ENCODE measurements at places on chromosomes 4 and X.

GRCh38 chrX:38126179-38126578 lies 94.5 kb downstream of the SRPX start:
- DNase-seq: no peak

DNA sequence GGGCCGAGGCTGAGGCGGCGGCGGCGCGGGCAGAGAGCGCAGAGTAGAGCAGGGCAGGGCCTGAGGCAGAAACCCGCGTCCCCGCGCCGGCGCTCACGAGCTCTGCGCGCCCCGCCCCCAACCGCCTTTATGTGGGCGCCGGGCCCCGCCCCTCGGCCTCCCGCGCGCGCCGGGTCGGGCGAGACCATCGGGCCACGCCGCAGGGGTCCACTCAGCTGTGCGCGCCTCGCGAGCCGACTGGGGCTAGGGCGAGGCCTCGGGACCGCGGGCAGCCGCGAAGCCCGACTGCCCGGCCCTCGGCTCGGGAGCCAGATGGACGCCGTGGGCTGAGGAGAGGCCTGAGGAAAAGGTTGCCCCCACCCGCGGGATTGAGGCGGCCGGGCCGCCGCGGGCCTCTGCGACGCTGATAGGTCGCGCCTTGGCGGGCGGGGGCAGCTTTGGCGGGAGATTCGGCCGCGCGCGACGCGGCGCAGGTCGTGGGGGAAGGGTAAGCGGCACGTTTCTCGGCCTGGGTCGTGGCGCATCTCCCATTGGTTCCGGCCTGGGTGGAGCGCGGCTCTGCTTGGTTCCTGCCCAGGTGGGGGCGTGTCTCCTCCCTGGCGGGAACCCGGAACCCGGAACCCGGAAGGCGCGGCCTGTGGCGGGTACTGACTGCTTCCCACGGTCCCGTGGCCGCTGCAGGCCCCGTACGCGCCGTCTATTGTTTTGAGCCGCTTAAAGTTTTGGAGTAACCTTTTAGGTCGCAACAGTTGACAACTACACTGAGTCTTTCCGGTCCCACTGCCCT lies at the start of gene SLBP:
Gene SLBP, minus strand, starts transcription at position 104 of the 787 bp plus-strand sequence. CDS start 131 bp downstream, outside the sequence.
- DNase-seq: peak; percentile 98

DNA sequence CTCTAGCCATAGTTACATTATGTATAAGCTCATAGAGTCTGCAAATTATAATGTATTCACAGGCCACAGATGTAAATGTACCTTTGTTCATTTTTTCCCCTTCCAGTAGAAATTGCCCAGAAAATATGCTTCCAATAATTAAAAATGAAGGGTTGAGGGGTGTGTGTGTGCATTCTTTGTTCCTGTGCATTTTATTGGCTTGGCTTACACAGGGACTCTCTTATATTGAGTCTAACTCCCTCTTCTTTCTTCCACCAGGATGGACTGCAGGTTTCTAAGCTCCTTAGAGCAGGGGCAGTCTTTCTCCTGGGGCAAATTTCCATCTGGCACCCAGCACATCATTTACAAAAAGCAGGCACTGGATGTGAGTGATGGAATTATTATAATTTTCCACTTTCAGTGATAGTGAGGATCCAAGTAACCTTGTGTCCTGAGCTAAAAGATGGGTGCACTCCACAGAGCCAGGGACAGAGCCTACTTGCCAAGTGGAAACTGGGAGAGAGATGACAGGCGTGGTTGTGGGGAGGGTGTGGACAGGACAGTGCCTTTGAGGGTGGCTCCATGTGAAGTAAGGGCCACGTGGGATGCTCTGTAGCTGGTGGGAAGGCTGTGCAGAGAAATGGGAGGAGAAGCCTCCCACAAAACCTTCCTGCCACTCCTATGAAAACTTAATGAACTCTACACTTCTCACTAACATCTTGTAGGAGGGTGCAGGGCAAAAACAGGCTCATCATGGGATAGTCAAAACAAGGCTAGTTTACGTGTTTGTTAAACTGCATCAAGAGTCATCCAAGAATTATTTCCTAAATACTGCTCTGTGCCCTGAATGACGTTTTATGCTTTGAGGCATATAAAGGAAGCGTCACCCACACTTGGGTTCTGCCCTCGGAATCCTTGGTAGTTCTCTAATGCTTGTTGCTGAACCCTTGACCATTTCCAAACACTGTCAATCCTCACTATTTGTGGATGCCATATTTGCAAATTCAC lies 16.0 kb downstream of the IGFBP7 start:
- DNase-seq: no peak

GRCh38 chr4:171464499-171464898 lies 348.7 kb upstream of the GALNTL6 start:
- no peak for DNase-seq

DNA sequence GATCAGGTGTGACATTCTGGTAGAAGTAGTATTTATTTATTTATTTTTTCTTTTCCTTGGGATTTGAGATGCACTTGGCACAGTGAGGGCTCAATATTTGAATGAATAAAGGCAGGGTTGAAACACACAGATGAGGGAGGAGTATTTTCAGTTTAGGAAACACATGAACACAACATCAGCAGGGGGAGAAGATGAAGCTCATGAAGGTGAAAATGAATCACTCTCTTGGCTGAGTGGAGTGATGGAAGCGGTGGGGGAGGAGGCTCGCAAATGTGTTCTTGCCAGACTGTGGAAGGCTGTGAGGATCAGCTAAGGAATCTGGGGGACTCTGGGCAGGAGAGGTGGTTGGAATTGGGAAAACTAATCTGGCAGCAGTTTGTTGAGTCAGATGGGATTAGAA lies 55.3 kb downstream of the ARHGAP10 start:
- no peak for DNase-seq

- DNase-seq: no peak
Observed at GRCh38 chrX:34063616-34064015, 68.5 kb downstream of the FAM47A start.

GRCh38 chrX:132592880-132593279 lies 104.0 kb upstream of the MBNL3 start:
- DNase-seq: peak; percentile 1

DNA sequence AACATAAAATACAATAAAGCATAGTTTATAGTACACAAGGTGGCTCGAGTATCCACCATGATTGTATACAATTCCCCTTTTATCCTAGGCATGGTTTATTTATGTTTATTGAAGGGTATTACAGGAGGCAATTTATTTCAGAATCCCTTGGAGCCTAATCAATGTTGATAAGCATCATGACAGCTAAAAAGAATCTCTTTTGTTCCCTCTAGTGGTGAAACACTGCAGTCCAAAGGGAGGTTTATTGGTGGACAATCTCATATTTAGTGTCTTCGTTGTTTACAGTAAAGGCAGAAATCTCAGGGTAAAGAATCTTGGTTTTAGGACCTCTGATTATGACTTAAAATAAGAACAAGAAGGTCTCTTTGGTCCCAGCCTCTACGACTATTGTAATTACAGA lies 1712.5 kb downstream of the C4orf33 start:
- peak; percentile 2 for DNase-seq

DNA sequence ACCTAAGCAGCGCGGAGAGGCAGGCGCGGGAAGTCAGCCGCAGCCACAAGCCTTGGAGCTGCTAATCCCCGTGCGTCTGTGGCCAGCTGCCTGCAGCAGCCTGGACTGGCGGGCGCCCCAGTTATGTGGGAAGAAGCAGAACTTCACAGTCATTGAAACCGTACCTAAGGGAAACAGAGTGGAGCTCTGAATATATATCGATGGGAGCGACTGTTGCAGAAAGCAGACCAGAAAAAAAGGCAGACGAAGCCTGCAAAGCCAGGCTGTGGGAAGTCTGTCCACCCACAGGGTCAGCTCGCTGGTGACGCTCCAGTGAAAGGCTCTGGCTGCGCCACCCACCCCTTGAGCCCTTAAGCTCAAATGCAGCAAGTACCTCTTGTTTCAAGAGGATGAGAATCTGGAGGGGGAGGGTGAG lies 24.7 kb downstream of the KCNE5 start:
- peak; percentile 11 for DNase-seq

- peak; percentile 34 for DNase-seq
Observed at GRCh38 chrX:8731559-8732395, at the start of gene ANOS1. TSS of gene ANOS1 (minus strand) at chrX:8732137. CDS start at chrX:8732036, 101 bp downstream.

- no peak for DNase-seq
Observed at GRCh38 chr4:17153572-17153971, 255.1 kb upstream of the LDB2 start.

- peak; percentile 45 for DNase-seq
Observed at GRCh38 chr4:15368856-15369255, 59.0 kb upstream of the C1QTNF7 start.

DNA sequence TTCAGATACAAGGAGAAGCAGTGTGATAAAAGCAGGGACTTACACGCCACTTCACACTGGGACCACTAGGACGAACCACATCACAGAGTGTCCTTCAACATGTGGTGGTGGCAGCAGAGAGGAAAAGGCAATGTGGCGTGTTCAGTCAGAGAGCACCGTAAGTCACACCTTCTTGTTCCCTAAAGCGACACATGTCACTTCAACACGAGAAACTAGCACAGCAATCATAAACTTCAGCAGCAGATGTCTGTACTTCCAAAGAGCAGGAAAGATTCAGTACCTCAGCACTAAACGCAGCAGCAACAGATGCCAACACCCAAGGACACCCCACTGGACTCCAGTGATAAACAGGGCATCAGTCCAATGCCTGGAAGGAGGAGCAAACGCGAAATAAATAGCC lies 96.7 kb downstream of the AREG start:
- no peak for DNase-seq

- no peak for DNase-seq
Observed at GRCh38 chr4:125369098-125369497, 54.3 kb downstream of the FAT4 start.

- no peak for DNase-seq
Observed at GRCh38 chrX:97009391-97009790, 125.7 kb downstream of the RPA4 start.

DNA sequence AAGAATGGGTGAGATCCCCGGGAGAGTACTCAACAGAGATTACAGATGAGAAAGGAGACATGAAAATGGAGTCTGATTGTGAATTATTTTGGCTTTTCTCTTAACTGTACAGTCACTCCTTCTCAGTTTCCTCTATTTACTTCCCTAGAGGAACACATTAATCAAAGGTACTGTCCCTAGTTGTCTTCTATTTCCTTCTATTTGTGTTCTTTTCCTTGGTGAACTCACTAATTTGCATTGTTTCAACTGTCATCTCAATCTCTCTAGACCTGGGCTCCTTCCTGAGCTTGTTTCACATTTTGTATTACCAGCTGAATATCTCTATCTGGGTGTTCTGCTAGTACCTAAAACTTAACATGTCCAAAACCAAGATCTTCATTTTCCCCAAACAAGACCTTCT lies 59.8 kb downstream of the ABCB7 start:
- peak; percentile 3 for DNase-seq

- no peak for DNase-seq
Observed at GRCh38 chr4:188221090-188221489, 81.8 kb downstream of the TRIML1 start.

DNA sequence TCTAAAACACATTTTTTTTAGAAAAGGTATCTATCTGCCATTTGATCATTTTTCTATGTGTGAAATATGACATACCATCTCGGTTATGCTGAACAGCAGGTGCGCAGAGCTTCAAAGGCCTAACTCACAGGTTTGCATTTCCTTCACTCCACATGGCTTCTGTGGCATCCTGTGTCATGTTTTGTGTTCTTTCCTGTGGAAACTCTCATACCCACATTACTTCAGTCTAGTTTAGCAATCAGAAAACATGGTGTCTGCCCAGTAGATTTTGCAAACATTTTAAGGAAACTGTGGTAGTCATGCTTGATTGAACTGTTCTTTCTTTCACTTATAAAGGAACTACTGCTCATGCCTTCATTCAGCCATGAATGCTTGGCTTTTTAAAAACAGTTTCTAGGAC lies 11.3 kb upstream of the ARAP2 start:
- DNase-seq: peak; percentile 82

GRCh38 chr4:86946868-86947500 lies 12.2 kb downstream of the AFF1 start:
- DNase-seq: no peak

- DNase-seq: no peak
Observed at GRCh38 chr4:106450249-106450648, 81.7 kb upstream of the GIMD1 start.

DNA sequence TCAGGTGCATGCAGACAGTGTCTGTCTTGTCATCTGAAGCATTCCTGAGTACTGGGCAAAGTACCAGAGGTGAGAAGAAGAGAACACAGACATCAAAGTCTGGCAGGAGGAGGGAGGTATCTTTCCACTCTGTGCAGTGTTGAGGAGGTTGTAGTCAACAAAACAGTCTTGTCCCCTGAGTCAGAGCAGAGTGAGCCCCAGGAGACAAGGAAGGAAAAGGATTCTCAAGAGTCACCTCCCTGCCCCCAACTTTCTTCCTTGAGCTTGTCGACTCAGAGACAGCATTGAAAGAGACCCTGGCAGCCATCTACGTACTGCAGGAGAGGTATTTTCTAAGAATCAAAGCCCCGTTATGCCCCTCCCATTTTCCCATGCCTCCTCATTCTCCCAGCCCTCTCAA lies 4.4 kb upstream of the SRPX start:
- no peak for DNase-seq

DNA sequence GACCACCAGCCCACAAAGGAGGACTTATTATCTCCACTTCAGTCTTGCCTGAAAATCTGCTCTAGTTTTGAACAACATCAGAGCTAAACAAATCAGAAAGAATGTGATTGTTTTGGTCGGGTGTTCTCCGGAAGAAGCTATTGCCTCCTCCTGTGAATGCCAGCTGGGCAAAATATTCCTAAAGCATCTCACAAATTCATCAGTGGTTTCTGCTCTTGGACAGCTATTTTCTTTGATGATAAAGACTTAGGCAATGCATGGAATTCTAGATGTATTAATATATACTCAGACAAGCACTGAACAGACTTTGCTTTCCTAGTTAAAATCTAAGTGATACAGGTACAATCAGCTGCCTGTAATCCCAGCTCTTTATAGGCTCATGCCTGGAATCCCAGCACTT lies 71.8 kb downstream of the ASMT start:
- DNase-seq: no peak

- DNase-seq: no peak
Observed at GRCh38 chr4:39067451-39067850, 5.4 kb downstream of the KLHL5 start.

DNA sequence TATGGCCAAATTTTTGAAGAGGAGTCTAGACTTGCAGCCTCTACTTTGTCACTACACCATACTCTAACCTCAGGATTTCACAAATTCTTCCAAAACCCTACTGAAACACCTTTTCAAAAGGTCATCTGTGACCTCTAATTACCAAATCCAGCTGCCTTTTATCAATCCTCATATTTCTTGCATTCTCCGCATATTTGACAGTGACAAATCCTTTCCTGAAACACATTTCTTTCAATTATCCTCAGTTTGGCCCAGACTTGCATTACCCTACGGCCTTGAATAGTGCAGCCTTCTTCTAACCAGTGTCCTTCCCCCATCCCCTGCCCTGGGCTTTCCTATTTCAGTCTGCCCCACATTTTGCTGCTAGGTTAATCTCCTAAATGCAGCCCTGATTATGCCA lies 25.5 kb downstream of the MID2 start:
- no peak for DNase-seq

- no peak for DNase-seq
Observed at GRCh38 chr4:56856656-56857055, 35.2 kb upstream of the SPINK2 start.

- no peak for DNase-seq
Observed at GRCh38 chr4:65502131-65502701, 168.1 kb downstream of the EPHA5 start.
